ENCODE measurements at places on chromosomes 4 and X.

GRCh38 chr4:19739101-19739651 lies 512.5 kb upstream of the SLIT2 start:
- no peak for DNase-seq

- DNase-seq: no peak
These were observed 105.1 kb upstream of the CAMK2D start for GRCh38 chr4:113866611-113867010.

DNA sequence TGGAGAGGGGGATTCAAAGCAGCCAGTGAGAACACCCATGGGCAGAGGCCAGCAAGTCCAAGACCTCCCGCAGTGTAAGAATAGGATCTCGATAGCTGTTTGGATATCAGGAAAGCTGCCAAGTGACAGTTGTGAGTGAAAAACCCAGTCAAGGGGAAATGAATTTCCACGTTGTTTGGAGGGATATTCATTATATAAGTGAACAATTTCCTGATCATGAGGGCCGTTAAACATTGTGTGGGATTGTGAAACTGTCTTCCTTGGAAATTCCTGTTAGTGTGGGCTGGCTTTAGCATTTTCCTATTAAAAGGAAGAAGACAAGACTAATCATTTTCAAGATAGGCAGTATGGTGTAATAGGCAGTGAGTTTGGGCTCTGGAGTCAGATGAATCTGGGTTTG lies 15.0 kb downstream of the CLDN2 start:
- no peak for DNase-seq

GRCh38 chr4:69122476-69122875 lies 26.2 kb downstream of the UGT2B7 start:
- no peak for DNase-seq

DNA sequence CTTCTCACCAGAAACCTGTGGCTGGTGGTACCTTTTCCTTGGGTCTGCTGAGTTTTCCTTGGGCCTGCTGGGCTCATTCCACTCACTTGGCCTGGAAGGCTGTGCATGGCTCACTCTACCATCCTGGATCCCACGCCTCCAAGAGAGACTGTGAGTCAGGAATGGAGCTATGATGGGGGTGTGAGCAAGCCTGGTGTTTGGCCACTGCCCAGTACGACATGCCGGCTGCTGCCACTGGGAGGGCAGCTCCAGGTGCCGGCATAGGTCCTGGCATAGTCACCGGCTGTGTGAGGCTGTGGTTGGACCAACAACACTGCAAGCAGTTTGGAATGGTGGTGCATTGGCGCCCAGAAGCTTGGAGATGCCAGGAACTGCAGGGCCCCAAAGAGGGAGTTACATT lies 721.7 kb downstream of the PCDH18 start:
- no peak for DNase-seq

DNA sequence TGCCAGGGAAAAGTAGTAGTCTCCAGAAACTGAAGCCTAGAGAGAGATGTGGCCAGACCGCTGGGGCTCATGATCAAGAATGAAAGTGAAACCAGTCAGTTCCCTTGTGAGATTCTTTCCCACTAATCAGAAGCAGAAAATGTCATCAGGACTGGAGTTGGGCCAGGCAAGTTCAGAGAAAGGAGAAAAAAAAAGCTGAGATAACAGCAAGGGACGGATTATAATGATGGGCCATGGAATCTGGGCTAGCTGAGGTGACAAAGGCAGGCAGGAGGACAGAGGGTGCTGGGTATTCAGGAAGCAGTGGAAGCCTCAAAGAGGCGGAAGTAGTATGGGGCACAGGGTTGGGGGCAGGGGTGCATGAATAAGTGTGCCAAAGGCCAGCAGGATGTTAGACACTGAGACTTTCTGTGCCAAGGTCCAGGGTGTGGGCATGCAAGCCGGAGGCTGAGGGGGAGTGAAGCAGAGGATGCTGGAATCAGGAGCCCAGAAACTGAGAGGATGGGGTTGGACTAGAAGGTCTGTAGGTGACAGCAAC lies 2.5 kb downstream of the CXorf38 start:
- DNase-seq: peak; percentile 80

DNA sequence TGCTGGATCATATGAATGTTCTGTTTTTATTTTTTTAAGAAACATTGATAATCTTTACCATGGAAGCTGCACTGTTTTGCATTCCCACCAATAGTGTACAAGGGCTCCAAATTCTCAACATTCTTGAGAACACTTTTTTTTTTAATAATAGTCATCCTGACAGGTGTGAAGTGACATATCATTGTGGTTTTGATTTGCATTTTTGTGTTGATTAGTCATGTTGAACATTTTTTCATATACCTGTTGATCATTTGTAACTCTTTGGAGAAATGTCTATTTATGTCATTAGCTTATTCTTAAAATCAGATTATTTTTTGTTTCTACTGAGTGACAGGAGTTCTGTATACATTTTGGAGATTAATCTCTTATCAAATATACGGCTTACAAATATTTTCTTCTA lies 408.5 kb downstream of the GLUD2 start:
- no peak for DNase-seq

DNA sequence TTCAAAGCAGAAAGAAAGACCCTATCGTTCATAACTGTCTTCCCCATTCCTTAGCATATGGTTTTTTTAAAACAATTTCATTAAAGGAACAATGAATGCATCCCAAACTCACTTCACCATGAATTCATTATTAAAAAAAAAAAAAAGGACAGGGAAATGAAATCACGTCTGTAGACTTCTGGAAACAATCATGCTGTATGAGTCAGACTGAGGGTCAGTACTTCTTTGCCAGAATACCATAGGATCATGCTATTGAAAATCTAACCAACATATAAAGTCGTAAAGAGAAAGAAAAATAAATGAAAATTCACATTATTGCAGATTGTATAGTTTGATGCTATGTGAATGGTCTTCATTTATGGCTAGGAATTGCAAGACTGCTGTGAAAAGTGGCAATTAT lies 144.4 kb downstream of the PCDH18 start:
- no peak for DNase-seq

GRCh38 chr4:171857302-171858012 lies 44.3 kb downstream of the GALNTL6 start:
- no peak for DNase-seq

DNA sequence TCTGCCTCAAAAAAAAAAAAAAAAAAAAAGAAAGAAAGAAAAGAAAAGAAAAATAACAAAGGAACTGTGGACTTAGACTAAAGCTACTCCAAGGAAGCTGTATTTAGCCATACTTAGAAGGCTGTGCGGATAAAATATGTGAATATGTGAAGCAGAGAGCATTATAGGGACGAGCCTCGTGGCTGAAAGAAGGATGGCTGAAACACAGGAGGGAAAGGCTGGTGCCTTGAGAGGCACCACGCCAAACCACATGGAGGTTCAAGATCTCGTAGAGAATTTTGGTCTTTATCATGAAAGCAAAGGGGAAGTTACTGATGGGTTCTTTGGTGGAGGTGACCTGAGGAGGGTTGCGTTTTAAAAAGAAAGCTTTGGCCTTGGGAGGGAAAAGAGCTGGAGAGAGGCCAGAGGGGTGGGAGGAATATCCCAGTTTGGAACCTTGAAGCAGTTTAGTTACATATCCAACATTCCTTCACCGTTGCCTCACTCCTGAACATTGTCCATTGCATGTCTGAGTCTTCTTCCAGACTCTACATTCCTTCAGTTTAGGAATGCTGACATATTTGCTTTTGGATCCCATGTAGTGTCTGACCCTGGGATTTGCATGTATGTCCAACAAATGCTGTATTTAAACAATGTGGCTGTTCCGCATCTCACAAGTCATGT lies 82.5 kb downstream of the CPE start:
- DNase-seq: no peak

- DNase-seq: no peak
These were observed 185.5 kb downstream of the PTTG2 start for GRCh38 chr4:38145741-38146140.

GRCh38 chr4:80053140-80053910 lies 19.7 kb downstream of the ANTXR2 start:
- no peak for DNase-seq

DNA sequence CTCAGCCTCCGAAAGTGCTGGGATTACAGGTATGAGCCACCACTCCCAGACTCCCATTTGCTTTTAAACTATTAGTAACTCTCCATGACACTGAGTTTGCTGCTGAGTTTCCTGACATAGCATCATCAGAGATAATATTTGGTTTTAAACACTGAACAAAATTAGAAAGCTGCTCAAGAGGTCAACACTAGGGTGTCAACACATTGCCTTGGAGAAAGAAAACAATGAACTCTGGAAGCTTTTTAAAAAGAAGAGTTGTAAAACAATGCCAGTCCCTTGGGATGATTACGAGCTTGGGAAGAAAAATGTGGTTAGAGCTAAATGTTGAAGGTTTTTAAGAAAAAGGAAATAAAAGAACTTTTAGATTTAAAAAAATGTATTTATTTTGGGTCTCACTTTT lies 264.8 kb downstream of the CAMK2D start:
- no peak for DNase-seq

GRCh38 chr4:186606591-186606992 lies 51.2 kb upstream of the MTNR1A start:
- DNase-seq: no peak

GRCh38 chr4:99144070-99144469 lies at the start of gene ADH4:
Gene ADH4 (minus strand): TSS chr4:99144297. CDS start chr4:99144222, 75 bp downstream.
- DNase-seq: no peak

- no peak for DNase-seq
These were observed 1.6 kb downstream of the LONRF3 start for GRCh38 chrX:118975831-118976598.

- no peak for DNase-seq
These were observed 94.5 kb downstream of the NAF1 start for GRCh38 chr4:163072222-163072621.

- DNase-seq: no peak
These were observed 30.9 kb upstream of the CDKL5 start for GRCh38 chrX:18394477-18394876.

- DNase-seq: no peak
These were observed 7.8 kb upstream of the PIGA start for GRCh38 chrX:15343075-15343476.

DNA sequence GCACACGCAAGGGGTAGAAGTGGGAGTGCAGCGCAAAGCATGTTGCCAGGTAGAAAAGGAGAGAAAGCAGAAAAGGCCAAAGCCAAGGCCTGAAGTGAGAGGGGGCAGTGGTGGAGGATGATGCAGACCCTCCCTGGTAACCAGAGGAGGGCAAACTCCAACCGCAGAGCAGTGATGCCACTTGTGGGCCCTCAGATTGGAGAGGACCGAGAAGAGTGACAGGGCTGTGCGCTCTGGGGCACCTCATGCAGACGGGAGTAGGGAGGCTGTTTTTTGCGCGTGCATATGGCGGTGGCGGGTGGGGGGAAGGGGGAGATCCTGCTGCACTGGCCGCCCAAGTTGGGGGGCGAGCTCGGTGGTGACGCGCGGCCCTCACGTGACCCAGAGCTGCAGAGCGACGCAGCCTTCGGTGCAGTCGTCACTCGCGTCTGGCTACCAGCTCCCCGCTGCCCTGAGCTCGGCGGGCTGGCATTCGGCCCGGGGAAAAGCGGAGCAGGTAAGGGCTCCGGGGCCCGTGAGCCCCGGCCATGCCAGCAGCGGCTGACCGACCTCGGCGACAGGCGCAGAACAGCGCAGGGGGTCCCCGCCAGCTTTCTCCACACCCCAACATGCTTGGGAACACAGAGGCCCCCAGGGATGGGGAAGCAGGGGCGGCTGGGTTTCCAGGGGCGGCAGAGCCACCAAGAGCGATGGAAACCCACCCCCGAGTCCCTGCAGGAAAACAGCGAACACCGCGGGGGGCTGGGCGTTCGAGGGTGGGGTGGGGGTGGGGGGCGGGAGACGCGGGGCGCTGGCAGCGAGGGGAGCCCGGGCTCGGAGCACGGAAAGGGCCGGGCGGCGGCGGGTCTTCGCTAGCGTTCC lies at the start of gene BEX3:
Gene BEX3 (plus strand): TSS at position 421 of the 861 bp plus-strand sequence. CDS start 984 bp downstream, outside the sequence.
- no peak for DNase-seq

GRCh38 chr4:22492987-22493386 lies 22.9 kb downstream of the ADGRA3 start:
- no peak for DNase-seq

DNA sequence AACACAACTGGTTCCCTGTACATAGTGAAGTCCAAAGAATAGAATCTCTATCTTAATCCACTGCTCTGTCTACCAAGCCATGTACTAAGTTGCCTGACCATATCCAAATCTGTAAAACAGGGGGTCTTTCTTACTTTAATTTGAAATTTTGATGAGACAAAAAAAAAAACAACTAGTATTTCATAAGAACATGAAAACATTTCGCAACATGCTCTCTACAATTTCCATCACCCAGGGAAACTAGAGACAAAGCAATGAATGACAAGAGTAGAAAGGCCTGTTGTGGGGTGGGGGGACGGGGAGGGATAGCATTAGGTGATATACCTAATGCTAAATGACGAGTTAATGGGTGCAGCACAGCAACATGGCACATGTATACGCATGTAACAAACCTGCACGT lies 279.9 kb downstream of the PPP3CA start:
- DNase-seq: no peak

- DNase-seq: no peak
These were observed 81.5 kb downstream of the FNIP2 start for GRCh38 chr4:158850371-158850770.

DNA sequence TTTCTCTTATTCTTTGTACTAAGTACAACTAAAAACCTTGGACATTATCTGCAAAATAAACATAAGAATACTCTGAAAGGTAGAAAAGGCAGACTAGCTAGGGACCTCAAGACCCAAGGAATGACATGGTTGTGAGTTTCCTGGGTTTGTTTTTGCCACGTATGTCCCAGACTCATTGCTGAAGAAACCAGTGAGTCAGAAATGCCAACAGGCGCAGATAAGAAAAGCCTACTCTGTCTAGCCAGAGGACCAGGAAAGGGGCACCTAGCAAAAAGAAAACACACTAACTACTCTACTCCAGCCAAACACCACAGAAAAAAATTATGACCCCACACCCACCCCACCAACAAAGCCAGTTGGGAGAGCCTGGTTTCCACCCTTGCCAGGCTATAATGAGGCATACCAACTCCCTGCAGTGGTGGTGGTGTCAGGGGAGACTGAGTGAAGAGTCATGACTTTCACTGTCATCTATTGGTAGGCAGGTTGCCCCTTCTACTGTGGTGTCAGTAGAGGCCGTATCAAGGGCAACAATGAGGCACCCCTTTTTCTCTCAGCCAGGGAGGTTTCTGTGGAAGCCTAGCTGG lies 10.9 kb downstream of the MTMR1 start:
- no peak for DNase-seq

- no peak for DNase-seq
These were observed 136.1 kb upstream of the MID1 start for GRCh38 chrX:10756441-10756840.

DNA sequence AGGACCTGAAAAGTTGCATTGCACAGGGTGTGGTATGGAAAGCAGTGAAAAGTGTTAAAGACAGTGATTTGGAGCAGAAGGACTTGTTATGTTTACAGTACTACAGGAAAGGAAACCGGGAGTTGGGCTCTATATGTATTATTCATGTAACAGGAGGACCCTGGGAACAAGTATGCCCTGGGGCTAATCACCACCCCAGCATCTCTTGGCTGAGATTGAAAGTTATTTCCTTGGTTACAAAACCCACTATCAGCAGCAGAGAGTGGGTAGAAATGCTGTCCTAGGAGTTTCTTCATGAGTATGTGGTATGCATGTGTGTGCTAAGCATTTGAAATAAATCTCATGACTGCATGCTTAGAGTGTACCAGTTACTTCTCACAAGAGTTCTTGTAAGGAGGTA lies 46.9 kb downstream of the STK32B start:
- no peak for DNase-seq
